ENCODE measurements at places on chromosomes 5 and 9.

DNA sequence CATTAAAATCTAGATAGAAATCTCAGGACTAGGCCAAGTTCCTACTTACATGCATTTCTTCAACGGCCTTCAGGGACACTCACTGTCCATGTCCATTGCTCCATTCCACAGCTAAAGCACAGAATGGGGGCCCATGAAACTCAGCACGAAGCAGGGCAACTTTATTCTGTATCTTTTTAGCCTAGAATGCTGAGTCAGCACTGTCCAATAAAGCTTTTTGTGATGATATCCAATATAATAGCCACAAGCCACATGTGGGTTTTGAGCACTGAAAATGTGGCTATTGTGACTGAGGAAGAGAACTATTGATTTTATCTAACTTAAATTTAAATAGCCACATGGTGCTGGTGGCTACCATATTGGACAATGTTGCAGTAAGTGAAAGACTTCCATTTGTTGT, 21.6 kb downstream of the OTP start:
- DNase-seq, result no peak

DNA sequence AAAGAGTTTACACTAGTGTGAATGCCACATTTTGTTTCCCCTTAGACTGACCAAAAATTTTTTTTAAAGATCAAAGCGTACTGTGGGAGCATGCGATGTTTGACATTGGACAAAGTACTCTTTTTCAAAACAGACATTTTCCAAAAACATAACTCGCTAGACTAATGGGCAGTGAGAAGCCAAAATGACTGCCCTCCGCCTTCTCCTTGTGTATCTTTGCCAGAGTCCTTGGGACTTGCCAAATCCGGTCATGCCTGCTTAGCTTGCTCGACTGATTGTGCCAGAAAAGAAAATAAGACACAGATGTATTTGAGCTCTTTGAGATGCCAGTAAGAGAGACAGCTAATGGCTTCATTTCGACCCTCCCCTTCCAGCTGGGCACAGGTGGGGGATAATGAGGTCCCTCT, 157.5 kb downstream of the MAPKAP1 start:
- no peak for DNase-seq

DNA sequence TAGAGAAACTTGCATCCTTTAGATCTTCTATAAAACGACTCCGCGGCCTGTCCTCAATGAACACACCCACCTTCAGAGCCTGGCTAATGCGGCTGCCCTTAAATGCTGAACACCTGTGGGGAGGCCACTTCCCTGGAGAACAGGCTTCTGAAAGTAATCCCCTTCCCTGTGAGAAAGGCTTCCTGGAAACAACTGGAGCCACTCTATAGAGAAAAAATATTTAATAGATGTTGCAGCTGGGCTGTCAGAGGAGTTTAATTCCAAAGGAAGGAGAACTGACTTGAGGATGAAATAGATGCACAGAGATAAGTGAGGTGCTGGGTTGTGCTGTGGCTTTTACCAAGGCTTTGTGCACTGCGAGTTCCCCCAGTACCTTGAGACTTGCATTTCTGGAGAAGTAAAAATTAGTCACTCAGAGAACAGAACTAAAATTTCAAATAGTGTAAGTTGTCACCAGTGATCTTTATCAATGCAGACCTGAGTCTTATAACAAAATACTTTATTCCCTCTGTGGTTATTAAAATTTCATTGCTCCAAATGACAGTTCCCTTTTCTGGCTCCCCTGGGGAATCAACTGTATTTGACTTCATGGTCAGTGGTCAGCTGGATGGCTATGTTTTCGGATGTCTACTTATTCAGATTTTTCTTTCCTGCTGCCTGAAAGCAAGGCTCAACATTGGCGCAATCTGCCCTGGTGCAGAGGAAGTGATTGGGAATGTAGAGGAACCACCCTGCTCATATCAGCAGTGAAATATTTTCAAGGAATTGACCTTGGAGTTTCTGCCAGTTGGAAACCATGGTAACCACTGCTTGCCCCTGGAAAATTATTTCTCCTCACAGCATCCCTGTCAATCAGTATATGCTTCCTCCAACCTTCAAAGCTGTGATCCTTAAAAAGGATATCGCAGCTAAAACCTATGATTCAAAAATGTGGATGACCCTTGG, 238.8 kb downstream of the SMARCA2 start:
- DNase-seq, result no peak

DNA sequence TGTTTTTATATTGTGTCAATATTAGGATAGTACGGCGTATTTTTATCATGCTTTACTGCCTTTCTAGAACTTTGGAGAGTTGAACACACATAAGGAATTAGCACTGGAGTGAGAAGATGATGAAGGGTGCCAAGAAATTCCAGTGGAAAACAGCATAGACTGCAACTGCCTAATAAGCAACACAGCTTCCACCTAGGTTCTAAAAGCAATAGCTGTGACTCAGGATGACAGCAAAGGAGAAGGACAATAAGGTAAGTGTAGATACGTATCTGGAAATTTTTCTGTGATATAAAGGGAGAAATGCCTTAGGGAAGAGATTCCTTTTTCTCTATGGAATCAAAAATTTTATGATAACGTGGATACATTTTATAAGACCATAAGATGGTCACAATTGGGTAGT, 7.4 kb downstream of the PTPRD start:
- no peak for DNase-seq

DNA sequence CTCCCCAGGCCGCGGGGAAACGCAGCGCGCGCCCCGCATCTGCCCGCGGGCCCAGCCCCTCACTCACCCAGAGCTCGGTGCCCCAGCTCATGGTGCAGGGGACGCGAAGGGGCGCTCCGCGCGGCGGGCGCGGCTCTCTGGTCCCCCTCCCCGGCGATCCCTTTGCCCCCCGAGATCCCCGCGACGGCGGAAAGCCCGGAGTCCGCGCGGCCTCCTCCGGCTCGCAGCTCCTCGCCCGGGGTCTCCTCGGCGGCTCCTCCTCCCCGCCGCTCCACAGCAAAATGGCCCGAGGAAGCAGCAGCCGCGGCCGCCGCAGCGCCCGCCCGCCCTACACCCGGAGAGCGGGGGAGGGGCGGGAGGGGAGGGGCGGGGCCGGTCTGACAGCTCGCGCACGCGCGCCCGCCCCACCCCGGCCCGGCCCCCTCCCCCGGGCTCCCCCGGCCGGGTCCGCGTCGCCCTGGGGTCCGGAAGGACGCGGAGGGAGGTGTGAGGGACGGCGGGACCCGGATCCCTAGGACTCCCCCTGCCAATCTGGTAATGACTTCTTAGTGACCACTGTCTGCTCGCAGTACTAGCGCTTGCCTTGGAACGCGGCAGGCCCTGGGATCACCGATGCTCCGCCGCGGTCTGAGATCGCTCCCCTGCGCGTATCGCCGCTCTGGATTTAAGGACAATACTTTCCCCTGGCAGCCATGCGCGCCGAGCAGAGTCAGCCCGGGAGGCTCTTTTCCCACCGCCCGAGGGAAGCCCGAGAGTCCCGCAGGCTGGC, at the start of gene FNBP1:
Gene FNBP1 (minus strand): TSS at position 305 of the 769 bp plus-strand sequence. CDS start 214 bp downstream, at position 91.
- DNase-seq, result peak; percentile 80

DNA sequence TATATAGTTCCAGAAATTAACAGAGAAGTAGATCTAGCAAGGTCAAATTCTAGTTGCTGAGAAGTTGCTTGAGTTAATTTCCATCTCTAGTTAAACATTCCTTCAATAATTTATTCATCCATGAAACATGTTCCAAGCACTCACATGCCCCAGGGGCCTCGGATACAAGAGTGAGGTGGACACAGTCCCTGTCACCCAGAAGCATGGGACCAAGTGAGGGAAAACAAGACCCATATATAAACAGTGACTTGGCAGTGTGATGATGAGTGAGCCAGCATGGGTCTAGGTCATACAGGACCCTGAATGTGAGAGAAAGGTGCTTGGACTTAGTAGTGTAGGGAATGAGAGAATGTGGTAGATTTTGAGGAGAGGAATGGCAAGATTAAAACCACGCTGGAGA, 216.9 kb downstream of the TTLL11 start:
- no peak for DNase-seq

DNA sequence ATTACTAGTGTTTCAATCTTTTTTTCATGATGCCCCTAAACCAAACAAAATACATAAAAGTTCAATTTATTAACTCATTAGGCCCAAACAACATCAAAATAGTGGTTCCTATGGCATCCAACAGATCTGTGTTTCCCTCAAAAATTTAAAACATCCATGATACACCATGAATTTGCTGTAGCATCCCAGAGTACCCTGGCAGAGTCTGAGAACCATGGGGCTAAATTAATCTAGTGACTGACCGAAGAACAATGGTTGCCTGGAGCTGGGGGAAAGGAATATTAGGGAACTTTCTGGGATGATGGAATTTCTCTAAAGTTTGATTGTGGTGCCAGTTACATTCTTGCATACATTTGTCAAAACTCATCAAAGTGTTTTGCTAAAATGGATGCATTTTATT, 79.5 kb upstream of the TRIO start:
- no peak for DNase-seq

- no peak for DNase-seq
These were observed 31.4 kb downstream of the GCNT1 start for GRCh38 chr9:76490249-76490990.

GRCh38 chr5:67383451-67383850, 186.9 kb upstream of the CD180 start:
- no peak for DNase-seq

DNA sequence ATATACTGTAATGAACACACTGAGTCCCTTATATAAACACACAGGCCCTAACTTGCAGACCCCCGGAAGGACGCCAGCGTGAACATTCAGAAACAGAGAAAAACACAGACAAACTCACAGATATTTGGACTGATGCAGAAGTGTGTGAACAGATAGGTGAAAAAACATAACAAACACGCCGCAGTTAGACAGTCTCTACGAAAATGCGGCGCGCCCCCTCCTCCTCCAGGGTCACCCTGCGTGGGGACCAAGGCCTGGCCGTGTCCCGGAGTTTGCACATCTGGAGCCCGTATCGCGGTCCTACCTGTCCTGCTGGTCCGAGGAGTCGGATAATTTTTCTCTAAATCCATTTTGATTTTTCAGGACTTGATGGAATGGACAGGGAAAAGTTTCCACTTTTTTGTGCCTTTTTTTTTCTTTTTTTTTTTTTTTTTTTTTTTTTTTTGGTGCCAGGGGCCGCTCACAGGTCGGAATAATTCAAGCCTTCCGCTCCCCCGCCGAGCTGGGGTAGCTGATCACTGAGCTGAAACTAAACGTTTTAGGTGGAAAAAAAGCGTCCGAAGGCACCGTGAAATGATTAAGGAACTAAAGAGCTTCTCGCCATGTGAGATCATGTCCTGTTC, at the start of gene PAX5:
Gene PAX5 (minus strand): TSS at position 587 of the 623 bp plus-strand sequence. CDS start 237 bp downstream, at position 350.
- no peak for DNase-seq

GRCh38 chr5:54727874-54728587, 210.5 kb downstream of the SNX18 start:
- DNase-seq, result no peak

- no peak for DNase-seq
These were observed 114.5 kb upstream of the LPAR1 start for GRCh38 chr9:111152614-111153406.

GRCh38 chr5:89572696-89573095, 689.7 kb upstream of the MEF2C start:
- no peak for DNase-seq

DNA sequence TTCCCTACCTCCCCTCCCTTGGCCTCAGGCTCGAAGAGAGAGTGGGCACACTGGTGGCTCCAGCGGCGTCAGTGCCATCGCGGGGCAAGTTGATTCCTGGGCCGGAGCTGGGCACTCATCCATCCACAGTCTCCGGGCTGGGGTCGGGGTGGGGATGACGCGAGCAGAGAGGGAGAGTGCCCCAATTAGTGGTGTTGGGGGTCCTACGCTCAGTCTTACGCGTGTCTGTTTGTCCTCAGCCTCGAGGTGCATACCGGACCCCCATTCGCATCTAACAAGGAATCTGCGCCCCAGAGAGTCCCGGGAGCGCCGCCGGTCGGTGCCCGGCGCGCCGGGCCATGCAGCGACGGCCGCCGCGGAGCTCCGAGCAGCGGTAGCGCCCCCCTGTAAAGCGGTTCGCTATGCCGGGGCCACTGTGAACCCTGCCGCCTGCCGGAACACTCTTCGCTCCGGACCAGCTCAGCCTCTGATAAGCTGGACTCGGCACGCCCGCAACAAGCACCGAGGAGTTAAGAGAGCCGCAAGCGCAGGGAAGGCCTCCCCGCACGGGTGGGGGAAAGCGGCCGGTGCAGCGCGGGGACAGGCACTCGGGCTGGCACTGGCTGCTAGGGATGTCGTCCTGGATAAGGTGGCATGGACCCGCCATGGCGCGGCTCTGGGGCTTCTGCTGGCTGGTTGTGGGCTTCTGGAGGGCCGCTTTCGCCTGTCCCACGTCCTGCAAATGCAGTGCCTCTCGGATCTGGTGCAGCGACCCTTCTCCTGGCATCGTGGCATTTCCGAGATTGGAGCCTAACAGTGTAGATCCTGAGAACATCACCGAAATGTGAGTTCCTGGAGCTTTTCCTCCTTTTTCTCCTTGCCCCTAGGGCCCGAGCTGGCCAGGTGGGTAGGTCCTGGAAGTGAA, 861 bp downstream of the NTRK2 start:
- no peak for DNase-seq

DNA sequence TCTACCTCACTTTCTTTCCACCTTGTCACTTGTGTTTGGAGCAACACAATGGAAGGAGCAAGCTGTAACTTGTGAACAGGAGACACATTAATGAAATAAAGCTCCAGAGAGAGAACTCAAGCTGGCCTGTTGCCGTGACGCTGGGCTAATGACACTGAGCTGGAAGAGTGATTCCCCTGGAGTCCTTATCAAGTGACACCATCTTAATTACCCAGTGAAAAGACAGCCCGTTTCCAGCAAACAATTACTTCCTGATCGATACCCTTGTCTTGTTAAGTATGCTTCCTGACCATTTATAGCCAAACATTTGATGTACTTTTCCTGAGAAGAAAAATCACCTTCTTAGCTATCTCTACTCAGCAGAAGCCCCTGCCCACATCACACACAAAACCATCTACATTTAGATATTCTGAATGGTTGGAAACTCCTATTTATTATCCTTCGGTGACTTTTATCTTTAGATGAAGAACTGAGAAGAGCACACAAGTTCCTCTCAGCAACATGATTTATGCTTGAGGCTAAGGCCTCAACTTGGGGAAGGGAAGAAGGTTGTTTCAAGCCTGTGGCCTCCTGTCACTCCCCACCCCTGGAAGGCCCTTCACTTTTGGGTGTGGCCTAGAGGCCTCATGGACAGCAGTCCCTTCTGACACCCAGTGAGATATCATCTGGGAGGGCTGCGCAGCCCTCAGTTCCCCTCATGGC, 34.1 kb downstream of the CRHBP start:
- no peak for DNase-seq

DNA sequence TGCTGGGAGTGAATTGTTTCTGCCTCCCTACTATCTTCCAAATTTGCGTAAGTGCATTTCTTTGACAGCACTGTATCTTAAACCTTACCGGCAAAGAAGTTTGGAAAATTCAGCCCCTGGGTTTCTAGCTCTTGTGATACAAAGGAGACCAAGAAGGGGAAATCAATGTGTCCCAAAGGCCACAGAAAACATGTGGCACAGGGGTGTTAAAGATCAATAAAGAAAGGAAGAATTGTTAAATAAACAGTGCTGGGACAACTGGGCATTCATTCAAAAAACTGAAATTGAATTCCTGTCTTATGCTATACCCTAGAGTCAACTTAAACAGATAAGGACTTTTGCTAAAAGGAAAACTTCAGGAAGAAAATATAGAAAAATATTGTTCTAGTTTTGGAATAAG, 328.1 kb downstream of the MAN2A1 start:
- no peak for DNase-seq

Measured in stimulated activated CD4-positive, alpha-beta T cell treated with anti-CD3 and anti-CD28 coated beads, Interleukin-1b, Interleukin-23, amount 100 ng/mL, for 4 hours (primary cell).